Urinary bladder (tissue), 4 donors: ENCODE measurements at places on chromosomes 2 and 18. TPM values are rescaled to one million over a fixed set of nuclear protein-coding genes. Genes with fewer than 3 reads are reported as not detected.

The RAB27B gene
- 19.8 TPM for total RNA-seq

The CTDSP1 gene
- total RNA-seq = 66.2 TPM

The BCL2 gene
- total RNA-seq = 53.9 TPM

The PAX8 gene
- 0.26 TPM for total RNA-seq

The MAP4K3 gene
- total RNA-seq = 208 TPM

The MAP3K19 gene
- total RNA-seq = not detected

The ANTXR1 gene
- total RNA-seq = 138 TPM

The RSAD2 gene
- 11.1 TPM for total RNA-seq

GRCh38 chr2:132776287-132776686 lies 106.3 kb upstream of the LYPD1 start:
- DNase-seq = no peak

DNA sequence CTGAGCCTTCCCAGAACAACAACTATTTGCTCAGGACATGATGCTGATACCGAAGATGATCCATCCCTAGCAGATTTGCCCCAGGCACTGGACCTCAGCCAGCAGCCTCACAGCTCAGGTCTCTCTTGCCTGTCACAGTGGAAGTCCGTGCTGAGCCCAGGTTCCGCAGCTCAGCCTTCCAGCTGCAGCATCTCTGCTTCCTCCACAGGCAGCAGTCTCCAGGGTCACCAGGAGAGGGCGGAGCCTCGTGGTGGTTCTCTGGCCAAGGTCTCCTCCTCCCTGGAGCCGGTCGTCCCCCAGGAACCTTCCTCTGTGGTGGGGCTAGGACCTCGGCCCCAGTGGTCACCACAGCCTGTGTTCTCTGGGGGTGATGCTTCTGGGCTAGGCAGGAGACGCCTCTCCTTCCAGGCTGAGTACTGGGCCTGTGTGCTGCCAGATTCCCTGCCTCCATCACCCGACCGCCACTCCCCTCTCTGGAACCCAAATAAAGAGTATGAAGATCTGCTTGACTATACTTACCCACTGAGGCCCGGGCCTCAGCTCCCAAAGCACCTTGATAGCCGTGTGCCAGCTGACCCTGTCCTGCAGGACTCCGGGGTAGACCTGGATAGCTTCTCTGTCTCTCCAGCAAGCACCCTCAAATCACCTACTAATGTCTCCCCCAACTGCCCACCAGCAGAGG lies 15.4 kb downstream of the CEP68 start:
- no peak for DNase-seq

GRCh38 chr2:46471-47345 lies at the start of gene FAM110C:
TSS of gene FAM110C (minus strand) at chr2:46505. CDS start at chr2:46385, 120 bp downstream.
- peak; percentile 52 for DNase-seq

DNA sequence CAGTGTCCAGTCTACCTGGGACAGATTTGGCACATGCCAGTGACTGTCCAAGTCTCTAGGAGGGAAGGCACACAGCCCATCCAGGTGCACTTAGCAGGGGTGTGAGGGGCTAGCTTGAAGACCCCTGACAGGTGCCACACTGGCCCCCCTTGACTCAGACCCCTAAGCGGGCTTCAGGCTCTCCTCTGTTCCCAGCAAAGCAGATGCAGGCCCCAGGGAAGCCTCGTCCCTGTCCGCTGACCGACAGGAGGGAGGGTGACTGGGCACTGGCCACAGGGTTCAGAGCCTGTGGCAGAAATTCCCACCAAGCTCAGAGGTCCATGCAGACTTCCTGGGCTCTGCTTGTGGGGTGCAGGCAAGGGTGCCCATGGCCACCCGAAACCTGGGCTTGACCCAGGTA lies 239.8 kb upstream of the MYT1L start:
- DNase-seq = no peak

DNA sequence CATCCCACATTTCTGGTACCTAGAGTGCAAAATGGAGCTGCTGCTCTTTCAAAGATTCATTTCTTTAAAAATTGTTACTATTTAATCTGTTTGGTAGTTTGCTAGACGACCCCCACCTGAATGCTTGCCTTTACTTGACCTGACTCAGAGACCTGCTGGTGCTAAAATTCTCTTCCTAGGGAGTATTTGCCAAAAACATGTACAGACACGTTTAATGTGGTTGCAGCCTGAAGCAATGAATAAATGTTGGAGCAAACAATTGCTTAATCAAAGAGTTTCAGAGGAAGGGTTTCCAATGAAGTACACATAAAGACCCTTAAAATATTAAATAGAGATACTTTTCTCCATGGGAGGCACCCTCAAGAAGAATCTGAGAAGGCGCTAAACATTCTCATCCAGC lies 734.4 kb downstream of the CBLN2 start:
- no peak for DNase-seq

- peak; percentile 36 for DNase-seq
Observed at GRCh38 chr18:22102953-22103646, 66.3 kb upstream of the GATA6 start.

DNA sequence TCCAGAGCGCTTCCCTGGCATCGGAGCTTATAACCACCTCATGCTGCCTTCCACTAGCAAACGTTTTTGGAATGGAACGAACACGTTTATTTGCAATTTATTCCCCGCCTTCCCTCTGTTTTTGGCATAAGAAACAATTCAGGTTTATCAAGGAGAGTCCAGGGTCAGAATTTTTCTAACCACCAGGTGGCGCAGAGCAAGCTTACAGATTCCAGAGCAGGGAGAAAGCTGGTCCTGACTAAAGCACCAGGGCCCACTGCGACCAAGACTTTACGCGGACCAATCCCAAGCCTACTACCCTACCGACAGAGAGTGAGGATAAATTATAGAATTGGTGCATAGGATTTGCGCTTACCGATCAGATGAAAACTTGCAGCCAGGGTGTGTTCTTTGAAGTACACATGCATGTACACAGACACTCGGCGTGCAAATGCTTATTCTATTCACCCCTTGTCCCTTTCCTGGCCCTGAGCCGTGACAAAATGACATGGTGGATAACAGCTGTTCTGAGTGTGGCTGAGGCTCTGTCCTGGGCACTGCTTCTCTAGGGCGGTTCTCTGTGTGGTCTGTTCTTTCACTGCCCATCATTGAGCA lies 34.7 kb downstream of the NAPG start:
- peak; percentile 37 for DNase-seq

GRCh38 chr2:129673234-129673633 lies 306.2 kb upstream of the RAB6C start:
- DNase-seq = no peak

GRCh38 chr2:133173224-133173623 lies 395.0 kb downstream of the NCKAP5 start:
- no peak for DNase-seq

- no peak for DNase-seq
Observed at GRCh38 chr2:156396126-156396525, 40.1 kb upstream of the GPD2 start.

- DNase-seq = no peak
Observed at GRCh38 chr2:42925742-42926433, 133.5 kb upstream of the HAAO start.
